ENCODE measurements at places on chromosomes 2 and 18. TPM values are rescaled to one million over a fixed set of nuclear protein-coding genes. Genes with fewer than 3 reads are reported as not detected.

Gene ANO7
- 1.1 TPM for total RNA-seq

Gene NXPH2
- total RNA-seq = not detected

Gene FTCDNL1
- total RNA-seq = 0.93 TPM

Gene CWC22
- total RNA-seq = 12.5 TPM

Gene GPR45
- not detected for total RNA-seq

Measured in mammary microvascular endothelial cell (primary cell).